ENCODE measurements at places on chromosomes 5 and 9.

- DNase-seq: no peak
These were observed 50.7 kb downstream of the CFAP95 start for GRCh38 chr9:69871118-69871834.

DNA sequence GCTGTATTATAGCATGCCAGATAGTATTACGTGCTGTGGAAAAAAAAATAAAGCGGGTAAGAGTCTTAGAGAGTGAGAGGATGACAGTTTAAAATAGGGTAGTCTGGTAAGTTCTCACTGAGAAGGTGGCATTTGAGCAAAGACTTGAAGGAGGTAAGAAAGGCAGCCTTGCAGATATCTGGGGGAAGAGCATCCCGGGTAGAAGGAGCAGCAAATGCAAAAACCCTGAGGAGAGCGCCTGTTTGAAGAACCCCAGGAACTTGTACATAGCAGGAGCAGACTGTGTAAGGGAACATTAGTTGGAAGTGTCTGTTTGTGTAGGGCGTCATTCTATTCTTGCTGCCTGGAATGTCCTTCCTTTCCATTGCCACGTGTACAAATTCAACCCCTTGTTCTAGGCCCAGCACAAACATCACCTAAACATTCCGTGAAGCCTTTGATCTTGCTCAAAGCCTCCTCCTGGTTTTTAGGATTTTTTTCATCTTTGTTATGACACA lies 2.6 kb downstream of the AP3S1 start:
- no peak for DNase-seq

- no peak for DNase-seq
These were observed 147.7 kb downstream of the SIL1 start for GRCh38 chr5:139050432-139050831.

- DNase-seq: no peak
These were observed 151.3 kb downstream of the SAXO1 start for GRCh38 chr9:18881758-18882157.

DNA sequence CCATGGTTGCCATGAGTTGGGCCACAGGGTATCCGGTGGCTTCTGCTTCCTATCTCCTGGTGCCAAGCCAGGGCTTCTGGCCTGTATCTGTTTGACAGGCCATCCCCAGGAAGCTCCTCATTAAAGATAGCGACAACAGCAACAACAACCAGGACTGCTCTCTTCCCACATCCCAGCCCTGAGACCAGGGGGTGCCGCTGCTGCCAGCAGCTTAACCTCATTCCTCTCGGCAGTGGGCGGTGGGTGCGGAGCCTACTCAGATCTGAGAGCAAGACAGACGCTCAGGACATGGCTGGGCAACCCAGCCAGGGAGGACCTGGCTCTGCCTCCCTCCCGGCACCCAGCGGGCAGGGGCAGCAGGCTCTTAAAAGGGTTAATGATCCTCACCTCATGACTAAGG lies 98.3 kb downstream of the PSD2 start:
- no peak for DNase-seq

DNA sequence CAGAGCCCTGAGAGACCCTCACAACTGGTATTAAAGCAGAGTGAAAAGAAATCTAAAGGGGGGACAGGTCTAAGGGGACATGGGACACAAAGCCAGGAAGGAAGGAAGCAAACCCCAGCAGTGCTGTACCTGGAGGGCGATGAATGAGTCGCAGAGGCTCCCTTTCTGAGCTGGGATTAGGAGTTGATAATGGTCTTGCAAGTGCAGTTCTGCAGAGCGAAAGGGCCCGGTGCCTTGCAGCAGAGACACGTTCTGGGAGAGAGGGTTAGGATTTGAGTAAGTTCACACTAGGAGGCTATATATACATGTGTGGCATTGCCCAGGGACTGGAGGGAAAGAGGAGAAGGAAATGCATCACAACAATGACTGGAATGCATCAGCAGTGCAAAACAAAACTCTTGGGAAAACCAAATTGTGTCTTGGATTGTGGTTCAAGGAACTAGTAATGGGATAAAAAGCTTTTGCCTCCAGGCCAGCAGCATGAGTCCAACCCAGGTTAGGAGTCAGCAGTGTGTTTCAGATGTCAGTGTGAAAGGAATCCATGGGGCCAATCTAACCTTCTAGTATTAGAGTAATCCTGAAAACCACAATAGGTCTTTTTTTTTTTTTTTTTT lies 38.8 kb upstream of the LIFR start:
- no peak for DNase-seq

DNA sequence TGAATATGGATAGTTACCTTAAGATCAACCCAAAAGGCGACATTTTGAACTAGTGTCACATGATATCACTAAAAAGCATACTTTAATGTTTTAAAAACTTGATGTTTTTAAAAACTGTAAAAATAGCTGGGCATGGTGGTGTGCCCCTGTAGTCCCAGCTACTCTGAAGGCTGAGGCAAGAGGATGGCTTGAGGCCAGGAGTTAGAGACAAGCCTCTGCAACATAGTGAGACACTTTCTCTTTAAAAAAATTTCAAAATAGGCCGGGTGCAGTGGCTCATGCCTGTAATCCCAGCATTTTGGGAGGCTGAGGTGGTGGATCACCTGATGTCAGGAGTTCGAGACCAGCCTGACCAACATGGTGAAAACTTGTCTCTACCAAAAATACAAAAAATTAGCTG lies 129.5 kb downstream of the NPR3 start:
- no peak for DNase-seq

Measured in activated CD8-positive, alpha-beta memory T cell treated with anti-CD3 and anti-CD28 coated beads, Interleukin-2, amount 50 U/mL, for 48 hours (primary cell).